ENCODE measurements at places on chromosomes 1 and 21.

GRCh38 chr1:204258213-204259115, 44.7 kb upstream of the GOLT1A start:
- DNase-seq: no peak

DNA sequence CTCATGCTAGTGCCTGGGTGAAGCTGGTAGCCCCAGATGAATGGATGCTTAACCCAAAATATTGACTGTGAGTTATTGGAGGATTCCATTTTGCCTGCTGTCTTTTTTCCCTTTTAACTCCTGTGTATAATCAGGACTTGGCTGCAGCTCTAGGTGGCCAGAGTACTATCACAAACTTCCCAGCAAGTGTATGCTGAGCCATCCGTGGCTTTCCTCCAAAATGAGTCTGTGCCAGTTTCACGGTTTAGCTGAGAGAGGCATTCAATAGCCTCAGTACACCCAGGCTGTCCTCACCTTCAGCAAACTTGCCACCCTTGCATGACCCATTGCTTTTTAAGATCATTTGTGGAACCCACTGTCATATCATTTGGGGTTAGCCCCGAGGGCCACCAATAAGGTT, 5.3 kb upstream of the DPT start:
- DNase-seq: no peak

GRCh38 chr1:178973652-178974101, 52.0 kb upstream of the FAM20B start:
- no peak for DNase-seq

- DNase-seq: no peak
These were observed 4.3 kb downstream of the PRKCZ start for GRCh38 chr1:2054560-2054959.

DNA sequence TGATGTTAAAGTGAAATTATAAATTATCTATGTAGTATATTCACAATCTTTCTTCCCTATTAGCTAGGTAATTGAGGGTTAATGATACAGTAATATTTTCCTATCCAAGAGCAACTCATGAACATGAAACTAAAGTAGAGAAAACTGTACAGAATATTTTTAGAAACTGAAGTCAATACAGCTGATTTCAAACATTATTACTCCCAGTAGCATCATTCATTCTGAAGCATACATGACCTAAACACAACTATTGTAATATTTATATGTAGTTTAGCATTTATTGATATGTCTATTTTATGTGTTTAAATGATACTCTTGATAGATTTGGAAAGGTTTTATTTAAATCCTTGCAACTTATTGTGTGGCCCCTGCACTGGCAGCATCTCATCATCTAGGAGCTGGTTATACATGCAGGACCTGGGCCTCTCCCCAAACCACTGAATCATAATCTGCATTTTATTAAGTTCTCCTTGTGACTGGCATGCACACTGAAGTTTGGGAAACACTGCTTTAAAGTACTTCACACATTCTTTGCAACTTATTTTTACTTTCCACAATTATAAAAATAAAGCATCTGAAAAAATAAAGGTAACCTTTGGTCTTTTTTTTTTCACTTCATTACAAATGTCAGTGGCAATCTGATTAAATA, 199.9 kb downstream of the LRRC40 start:
- no peak for DNase-seq

DNA sequence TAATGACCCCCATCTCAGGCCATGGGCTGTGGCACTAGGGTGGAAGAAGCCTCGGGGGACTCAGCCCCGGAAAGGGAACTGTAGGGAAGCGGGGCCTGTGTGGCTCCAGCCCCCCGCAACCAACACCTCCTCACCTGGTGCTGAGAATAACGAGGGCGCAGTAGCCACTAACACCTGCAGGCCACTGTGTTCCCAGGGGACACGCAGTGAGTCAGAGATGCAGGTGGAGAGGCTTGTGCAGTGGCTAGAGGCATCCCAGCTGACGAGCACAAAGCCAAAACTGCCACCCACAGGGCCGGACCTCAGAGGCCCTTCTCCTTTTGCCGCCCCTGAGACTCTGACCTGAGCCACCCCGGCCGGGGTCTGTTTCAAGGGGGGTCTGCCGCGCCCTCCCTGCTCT, 33.5 kb upstream of the CCDC27 start:
- no peak for DNase-seq

DNA sequence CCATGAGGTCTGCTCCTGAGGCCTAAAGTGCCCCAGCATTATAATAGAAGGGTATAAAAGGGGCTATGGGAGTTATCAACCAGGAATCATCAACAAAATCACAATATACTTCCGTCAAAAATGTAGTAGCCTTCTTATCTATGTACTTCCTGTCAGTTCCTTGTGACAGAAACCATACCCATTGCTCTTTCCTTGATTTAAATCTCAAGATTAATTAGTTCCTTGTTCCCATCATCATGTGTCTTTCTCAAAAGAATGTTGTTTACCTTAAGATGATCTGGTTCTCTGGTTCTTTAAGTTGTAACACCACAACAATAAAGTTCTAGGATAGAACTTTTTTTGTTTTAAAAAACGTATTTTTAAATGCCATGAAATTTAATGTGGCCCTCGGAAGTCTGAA, 833.3 kb downstream of the LTN1 start:
- no peak for DNase-seq

DNA sequence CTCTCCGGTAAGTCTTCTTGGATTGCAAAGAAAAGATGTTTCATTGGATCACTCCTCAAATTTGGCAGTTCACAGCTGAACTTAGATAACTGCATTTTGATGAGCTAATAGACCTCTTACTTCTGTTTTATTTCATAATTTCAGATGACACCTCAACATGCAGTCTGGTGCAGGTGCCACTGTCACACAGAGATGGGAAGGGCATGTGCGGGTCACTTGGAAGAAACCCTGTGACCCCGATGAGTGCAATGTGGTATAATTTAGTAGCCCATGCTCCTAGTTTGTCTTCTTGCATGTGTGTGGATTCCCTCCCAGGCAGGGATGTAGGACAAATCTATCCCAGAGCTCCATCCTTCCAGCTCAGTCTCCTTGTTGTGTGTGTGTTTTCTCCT, 481 bp upstream of the SLAMF1 start:
- DNase-seq: no peak

DNA sequence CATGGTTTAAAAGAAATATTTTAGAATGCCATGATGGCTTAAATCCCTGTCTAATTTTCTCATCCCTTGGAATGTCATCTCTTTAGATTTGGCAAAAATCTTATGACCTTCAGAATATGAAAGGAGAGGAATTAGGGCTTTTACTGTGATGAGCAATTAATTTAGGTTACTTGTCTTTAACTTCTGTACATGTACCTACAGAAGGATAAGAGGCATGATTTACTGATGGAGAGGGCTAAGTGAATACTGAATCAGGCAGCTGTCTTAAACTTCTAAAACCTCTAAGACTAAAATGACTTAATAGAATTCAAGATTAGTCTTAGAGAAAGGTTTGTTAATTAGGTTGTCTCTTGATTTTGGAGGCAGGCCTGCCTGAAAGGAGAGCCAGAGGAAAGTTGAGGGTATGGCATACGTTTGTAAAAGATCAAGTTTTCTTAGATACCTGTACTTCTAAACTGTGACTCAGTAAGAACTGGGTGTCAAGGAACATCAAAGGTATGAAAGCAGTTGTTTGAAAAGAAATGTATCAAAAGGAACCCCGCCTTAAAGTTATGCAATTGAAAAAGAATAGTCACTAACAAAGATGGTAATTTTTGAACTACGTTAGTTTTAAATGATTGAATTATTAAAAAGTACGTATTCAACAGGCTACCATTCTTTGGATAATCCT, 12.5 kb downstream of the MACO1 start:
- no peak for DNase-seq

DNA sequence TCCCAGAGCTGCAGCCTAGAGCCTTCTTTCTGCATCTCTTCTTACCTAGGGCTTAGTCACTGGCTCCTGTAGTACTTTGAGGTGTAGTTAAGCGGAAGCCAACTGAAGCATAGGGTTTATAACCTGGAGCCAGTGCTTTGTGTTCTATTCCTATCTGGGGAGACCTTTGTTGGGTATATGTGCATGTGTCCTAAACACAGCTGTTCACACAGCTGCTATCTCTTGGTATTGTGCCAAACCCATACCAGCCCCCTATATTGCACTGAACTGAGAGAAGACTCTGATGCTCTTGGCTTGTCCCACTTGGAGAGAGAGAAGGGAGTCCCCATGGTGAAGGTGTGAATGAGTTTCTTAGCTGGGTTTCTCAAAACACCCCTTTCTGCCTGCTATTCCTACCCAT, 17.2 kb upstream of the NFASC start:
- DNase-seq: no peak

GRCh38 chr1:43932786-43933385, 715 bp upstream of the ARTN start:
- DNase-seq: no peak

GRCh38 chr1:182833271-182833670, 5.9 kb upstream of the DHX9 start:
- no peak for DNase-seq

GRCh38 chr1:109984190-109984455, 442 bp upstream of the AHCYL1 start:
- no peak for DNase-seq

GRCh38 chr1:171718216-171718615, 23.6 kb downstream of the VAMP4 start:
- no peak for DNase-seq

All from activated T-helper 1 cell treated with Interleukin-2 at 50 U/mL for 16 hours (primary cell).